ENCODE measurements at places on chromosomes 6 and 20. TPM values are rescaled to one million over a fixed set of nuclear protein-coding genes. Genes with fewer than 3 reads are reported as not detected.
A peak's percentile ranks its signal among the peaks of the same experiment; 100 is the strongest.

GRCh38 chr6:125423047-125423446, 121.3 kb upstream of the HDDC2 start:
- no peak overlapping the region for H3K4me3 ChIP-seq
- no peaks in the 10 kb centered on the region for H3K4me1 ChIP-seq
- H3K36me3 ChIP-seq = no peaks in the 10 kb centered on the region

DNA sequence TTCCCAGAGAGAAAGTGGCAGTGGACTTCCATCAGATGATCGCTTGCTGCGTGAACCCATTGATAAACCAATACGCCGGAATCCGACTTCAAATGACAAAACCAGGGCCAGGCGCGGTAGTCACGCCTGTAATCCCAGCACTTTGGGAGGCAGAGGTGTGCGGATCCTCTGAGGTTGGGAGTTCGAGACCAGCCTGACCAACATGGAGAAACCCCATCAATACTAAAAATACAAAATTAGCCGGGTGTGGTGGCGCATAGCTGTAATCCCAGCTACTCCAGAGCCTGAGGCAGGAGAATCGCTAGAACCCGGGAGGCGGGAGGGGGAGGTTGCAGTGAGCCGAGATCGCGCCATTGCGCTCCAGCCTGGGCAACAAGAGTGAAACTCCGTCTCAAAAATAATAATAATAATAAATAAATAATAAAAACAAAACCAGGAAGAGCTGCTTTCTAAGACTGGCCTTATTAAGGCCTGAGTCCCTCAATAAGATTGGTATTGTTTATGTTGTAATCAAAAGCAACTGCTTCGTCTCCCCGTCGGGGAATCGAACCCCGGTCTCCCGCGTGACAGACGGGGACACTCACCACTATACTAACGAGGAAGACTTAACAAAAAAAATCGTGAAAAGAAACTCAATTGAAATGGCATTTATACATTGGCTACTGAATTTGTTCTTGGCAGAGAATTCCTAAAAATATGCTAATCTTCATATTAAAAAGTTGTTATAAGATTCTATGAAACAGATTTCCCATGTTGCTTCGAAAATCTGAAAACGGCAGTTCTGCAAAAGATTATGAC, 110.2 kb upstream of the ZNF184 start:
- H3K4me3 ChIP-seq = no peak overlapping the region
- H3K4me1 ChIP-seq = no peaks in the 10 kb centered on the region
- no peak overlapping the region for H3K27ac ChIP-seq
- no peaks in the 10 kb centered on the region for H3K36me3 ChIP-seq
- no peaks in the 10 kb centered on the region for H3K27me3 ChIP-seq
- DNase-seq = peak; percentile 63

GRCh38 chr6:21726676-21727075, 133.1 kb downstream of the SOX4 start:
- DNase-seq = no peak
- H3K4me3 ChIP-seq = no peak overlapping the region
- H3K4me1 ChIP-seq = peaks cover 3% of the 10 kb centered on the region
- no peaks in the 10 kb centered on the region for H3K36me3 ChIP-seq
- no peak overlapping the region for H3K27ac ChIP-seq

DNA sequence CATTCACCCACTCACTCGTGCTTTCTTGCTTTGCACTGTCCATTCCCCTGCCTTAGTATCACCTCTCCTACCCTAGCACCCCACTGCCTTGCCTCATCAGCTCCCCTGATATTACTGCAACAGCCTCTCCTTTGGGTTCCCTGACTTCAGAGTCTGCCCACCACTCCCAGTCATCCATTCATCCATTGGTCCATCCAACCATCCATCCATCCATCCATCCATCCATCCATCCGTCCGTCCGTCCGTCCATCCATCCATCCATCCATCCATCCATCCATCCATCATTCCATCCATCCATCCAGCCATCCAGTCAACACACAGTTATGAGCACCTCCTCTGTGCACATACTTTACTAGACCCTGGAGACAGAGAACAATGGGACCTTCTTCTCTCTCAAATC, 22.9 kb upstream of the FAM83D start:
- H3K4me1 ChIP-seq = no peaks in the 10 kb centered on the region
- peaks cover 19% of the 10 kb centered on the region for H3K27me3 ChIP-seq
- no peak for DNase-seq
- no peaks in the 10 kb centered on the region for H3K36me3 ChIP-seq

The SGK2 gene
- not detected for polyA plus RNA-seq

All from GM23248 (cell line).